Vagina (tissue), 2 donors: ENCODE measurements at places on chromosomes 6 and 20.

- H3K27ac ChIP-seq: peak overlapping the region; percentile 89
- H3K36me3 ChIP-seq: no peaks in the 10 kb centered on the region
- peak overlapping the region; percentile 77 for H3K4me3 ChIP-seq
Measured at GRCh38 chr6:43774776-43775534, 4.9 kb downstream of the VEGFA start.

DNA sequence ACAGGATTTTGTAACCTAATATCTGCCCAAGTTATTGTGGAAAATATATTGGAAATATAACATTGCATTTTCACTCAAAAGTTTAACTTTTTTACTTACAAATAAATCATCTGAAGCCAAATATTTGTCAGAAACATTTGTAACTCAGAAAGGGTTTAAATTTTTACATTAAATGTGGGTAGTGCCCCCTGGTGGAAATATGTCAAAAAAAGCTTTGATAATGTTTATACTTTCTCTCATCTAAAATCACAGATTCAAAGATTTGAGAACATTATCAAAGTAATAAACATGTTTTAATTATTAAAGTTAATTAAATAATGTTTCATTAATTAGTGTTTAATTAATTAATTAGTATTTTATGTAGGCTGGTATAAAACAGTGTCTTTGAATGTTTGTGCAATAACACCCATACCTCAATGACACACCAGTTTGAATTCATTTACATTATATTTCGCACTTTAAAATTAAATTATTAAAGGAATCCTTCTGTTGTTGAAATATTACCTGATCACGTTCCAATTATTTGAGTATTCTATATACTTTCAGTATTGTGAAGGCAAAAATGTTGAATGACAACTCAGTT lies 320.1 kb upstream of the FKBP1C start:
- no peak overlapping the region for H3K27ac ChIP-seq
- no peak for DNase-seq
- H3K4me3 ChIP-seq: no peak overlapping the region
- no peaks in the 10 kb centered on the region for H3K4me1 ChIP-seq
- H3K27me3 ChIP-seq: no peaks in the 10 kb centered on the region

DNA sequence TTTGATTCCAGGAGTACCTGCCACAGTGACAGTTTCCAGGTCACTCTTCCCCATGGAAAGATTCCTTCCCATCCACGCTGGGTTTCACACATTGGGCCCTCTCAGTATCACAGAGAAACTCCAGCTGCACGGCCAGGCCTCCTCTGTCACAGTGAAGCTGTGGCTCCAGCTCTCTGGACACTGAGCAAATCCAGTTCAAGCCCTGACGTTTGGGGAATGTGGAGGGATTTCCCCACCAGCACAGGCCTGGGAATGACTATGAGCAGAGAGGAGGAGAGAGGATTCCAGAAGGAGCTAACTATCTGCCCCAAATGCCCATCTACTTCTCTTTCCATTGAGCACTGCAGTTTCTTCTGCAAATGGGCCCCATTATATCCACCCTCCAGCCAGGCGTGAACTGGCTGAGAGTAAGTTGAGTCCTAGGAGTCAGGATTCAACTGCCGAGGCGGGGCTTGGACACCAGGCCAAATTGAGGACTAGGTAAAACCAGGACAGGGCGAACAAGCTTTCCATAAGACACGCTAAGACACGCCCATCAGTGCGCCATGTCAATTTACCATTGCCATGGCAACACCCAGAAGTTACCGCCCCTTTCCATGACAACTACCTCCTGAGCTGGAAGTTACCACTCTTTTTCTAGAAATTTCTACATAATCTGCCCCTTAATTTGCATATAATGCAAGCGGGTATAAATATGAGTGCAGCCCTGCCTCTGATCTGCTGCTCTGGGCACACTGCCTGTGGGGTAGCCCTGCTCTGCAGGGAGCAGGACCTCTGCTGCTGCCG lies 9.2 kb upstream of the BNIP5 start:
- H3K27ac ChIP-seq: no peak overlapping the region
- no peaks in the 10 kb centered on the region for H3K36me3 ChIP-seq
- peaks cover 11% of the 10 kb centered on the region for H3K4me1 ChIP-seq

DNA sequence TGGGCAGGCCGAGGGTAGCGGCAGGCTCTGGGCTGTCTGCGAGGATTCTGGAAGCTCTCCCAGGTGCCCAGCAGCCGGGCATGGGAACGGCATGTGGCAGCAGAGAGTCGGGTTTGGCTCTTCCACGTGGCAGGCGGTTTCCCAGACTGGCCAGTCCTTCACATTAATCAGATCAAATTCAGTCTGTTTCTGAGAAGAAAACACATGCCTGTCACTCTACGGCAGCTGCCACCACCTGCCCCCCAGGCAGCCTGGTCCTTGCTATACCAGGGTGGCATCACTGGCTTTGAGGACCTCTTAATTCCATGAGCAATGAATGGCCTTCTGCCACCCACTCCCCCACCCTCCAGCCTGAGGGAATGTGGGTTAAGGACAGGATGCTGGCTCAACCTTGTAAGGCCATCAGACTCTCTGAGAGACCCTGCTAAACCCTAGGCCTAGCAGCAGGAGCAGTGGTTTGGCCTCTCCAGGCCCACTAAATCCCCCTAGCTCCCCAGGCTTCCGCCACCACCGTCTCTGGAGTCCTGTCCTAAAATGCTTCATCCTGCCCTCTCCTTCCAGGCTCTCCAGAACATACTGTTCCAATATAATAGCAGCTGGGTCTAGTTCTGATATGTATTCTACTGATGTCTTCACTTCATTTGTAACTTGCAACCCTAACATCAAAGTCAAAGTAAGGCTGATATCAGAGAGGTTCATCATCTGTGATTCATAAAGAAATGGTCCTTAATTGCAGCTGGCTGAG lies 47.8 kb downstream of the PLCG1 start:
- no peak overlapping the region for H3K4me3 ChIP-seq
- no peak overlapping the region for H3K27ac ChIP-seq

GRCh38 chr6:52877168-52877567 lies 32.3 kb downstream of the GSTA3 start:
- H3K4me3 ChIP-seq: no peak overlapping the region
- H3K36me3 ChIP-seq: no peaks in the 10 kb centered on the region
- no peaks in the 10 kb centered on the region for H3K27me3 ChIP-seq
- H3K4me1 ChIP-seq: peaks cover 6% of the 10 kb centered on the region

DNA sequence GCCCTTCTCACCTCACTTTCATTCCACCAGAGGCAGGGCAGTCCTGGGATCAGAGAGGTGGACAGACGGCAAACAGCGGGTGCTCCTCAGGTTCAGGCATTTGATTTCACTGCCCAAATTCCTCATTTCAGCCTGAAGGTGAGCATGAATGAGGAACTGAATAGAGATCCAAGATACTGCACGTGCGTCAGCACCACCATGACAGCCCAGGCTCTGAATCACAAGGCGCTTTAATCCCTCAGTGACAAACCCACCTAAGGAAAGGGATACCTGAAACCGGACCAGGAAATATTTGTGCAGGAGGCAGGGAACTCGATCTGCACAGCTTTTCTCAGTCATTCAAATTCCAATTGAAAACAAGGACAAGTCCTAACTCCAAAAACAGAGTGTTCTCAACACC lies 174.8 kb upstream of the HEY2 start:
- H3K4me1 ChIP-seq: no peaks in the 10 kb centered on the region
- no peaks in the 10 kb centered on the region for H3K36me3 ChIP-seq
- no peaks in the 10 kb centered on the region for H3K27me3 ChIP-seq
- no peak for DNase-seq

DNA sequence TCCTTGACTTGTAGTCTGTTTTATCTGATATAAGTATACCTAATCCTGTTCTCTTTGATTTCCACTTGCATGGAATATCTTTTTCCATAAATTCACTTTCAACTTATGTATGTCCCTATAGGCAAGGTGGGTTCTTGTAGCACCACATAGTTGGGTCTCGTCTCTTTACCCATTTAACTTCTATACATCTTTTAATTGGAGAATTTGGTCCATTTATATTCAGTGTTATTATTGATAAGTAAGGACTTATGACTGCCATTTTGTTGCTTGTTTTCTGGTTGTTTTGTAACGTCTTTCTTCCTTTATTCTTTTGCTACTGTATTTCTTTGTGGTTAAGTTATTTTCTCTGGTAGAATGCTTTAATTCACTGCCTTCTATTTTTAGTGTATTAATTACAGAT lies 14.5 kb upstream of the ZNF311 start:
- H3K27me3 ChIP-seq: no peaks in the 10 kb centered on the region
- no peak overlapping the region for H3K27ac ChIP-seq
- H3K4me3 ChIP-seq: no peak overlapping the region

DNA sequence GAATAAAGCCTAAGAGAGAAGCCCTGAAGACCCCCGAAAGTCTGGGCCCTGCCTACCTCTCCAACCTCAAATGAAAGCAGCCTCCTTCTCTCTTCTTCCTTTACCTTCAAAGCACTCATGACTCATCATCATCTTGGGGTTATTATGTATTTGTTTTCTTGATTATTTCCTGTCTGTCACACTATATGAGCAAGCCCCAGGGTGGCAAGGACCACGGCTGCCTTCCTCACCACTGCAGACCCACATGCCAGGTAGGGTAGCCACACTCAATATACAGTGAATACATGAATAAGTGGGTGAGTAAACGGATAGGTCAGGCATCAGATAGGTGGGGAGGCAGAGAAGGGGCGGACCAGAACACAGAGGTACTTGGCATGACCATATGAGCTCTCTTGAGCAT lies 8.8 kb downstream of the WFDC3 start:
- peaks cover 42% of the 10 kb centered on the region for H3K4me1 ChIP-seq
- H3K27ac ChIP-seq: no peak overlapping the region
- no peak overlapping the region for H3K4me3 ChIP-seq
- no peak for DNase-seq
- no peaks in the 10 kb centered on the region for H3K36me3 ChIP-seq

DNA sequence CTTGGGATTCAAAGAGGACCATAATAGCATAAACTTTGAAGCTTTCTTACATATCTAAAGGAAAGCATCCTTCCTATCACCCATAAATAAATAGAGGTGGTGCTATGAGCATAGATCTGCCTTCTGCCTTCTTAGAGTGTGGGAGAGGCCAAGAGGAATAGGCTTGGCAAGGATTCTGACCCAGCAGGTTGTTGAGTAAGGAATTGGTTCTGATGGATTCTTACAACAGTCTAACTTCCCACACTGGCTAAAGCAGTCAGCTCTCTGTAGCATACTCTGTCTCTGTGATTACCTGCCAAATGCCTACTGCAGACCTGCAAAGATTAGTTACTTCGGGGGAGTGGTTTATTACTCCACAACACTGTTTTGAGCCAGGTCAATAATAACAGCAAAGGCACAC lies 198.0 kb upstream of the RAB32 start:
- H3K4me3 ChIP-seq: no peak overlapping the region
- no peak for DNase-seq
- H3K27me3 ChIP-seq: no peaks in the 10 kb centered on the region
- no peaks in the 10 kb centered on the region for H3K36me3 ChIP-seq
- H3K27ac ChIP-seq: no peak overlapping the region

DNA sequence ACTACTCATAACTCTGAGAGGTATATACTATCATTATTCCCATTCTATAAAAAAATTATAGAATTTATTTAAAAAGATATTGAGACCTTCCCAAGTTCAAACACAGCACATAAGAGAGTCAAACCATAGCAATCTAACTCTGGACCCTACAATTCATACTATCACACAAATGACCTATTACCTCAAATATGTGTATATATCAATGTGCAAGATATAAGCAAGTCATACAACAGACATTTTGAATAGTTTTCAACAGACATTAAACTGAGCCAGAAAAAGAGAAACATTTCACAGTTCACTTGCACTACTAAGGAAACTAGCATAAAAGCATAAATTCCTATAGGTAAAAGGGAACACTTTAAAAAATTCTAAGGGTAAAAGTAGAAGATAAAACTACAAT lies 11.7 kb downstream of the PHIP start:
- H3K27ac ChIP-seq: no peak overlapping the region
- no peaks in the 10 kb centered on the region for H3K36me3 ChIP-seq

DNA sequence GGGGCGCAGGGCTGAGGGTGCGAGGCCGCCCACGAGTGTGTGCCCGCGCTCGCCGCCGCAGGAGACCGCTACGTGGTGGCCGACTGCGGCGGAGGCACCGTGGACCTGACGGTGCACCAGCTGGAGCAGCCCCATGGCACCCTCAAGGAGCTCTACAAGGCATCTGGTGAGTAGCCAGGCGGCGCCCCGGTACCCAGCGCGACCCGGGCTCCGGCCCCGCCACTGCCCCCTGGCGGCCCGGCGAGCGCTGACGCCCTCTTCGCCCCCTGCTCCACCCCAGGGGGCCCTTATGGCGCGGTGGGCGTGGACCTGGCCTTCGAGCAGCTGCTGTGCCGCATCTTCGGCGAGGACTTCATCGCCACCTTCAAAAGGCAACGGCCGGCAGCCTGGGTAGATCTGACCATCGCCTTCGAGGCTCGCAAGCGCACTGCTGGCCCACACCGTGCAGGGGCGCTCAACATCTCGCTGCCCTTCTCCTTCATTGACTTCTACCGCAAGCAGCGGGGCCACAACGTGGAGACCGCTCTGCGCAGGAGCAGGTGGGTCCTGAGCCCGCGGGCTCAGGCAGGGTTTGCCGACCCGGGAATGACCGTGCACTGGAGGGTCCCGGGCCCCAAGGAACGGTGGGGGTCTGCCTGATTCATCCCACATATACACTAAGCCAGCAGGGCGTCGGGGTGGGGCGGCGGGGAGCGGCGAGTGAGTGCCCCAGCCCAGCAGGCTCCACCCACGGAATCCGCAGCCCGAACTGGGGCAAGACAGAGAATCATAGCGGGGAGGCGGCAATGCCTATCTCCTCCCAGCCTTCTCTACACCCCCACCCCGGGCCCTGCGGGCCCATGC lies 17.4 kb downstream of the HSPA12B start:
- H3K27ac ChIP-seq: no peak overlapping the region
- no peaks in the 10 kb centered on the region for H3K27me3 ChIP-seq
- peaks cover 4% of the 10 kb centered on the region for H3K4me1 ChIP-seq
- no peaks in the 10 kb centered on the region for H3K36me3 ChIP-seq
- no peak for DNase-seq
- H3K4me3 ChIP-seq: no peak overlapping the region

GRCh38 chr20:62927128-62927705 lies 912 bp upstream of the DIDO1 start:
- H3K27ac ChIP-seq: peak overlapping the region; percentile 96
- no peaks in the 10 kb centered on the region for H3K36me3 ChIP-seq
- peak overlapping the region; percentile 96 for H3K4me3 ChIP-seq
- no peaks in the 10 kb centered on the region for H3K27me3 ChIP-seq
- no peak for DNase-seq
- peaks cover 66% of the 10 kb centered on the region for H3K4me1 ChIP-seq

- H3K4me1 ChIP-seq: no peaks in the 10 kb centered on the region
- no peak for DNase-seq
- no peaks in the 10 kb centered on the region for H3K27me3 ChIP-seq
Measured at GRCh38 chr6:123418071-123418470, 218.7 kb downstream of the TRDN start.

- no peak overlapping the region for H3K4me3 ChIP-seq
- no peaks in the 10 kb centered on the region for H3K27me3 ChIP-seq
- H3K27ac ChIP-seq: no peak overlapping the region
- no peak for DNase-seq
Measured at GRCh38 chr6:166423781-166424180, 41.0 kb upstream of the MPC1 start.

- H3K27ac ChIP-seq: no peak overlapping the region
- H3K4me3 ChIP-seq: no peak overlapping the region
- no peaks in the 10 kb centered on the region for H3K27me3 ChIP-seq
- no peaks in the 10 kb centered on the region for H3K36me3 ChIP-seq
- no peak for DNase-seq
Measured at GRCh38 chr20:62485062-62485700, 9.4 kb upstream of the GATA5 start.
